ENCODE measurements at places on chromosomes 5 and 9. TPM values are rescaled to one million over a fixed set of nuclear protein-coding genes. Genes with fewer than 3 reads are reported as not detected.

Gene IFNA13
- total RNA-seq = not detected

Gene ORM2
- not detected for total RNA-seq

Gene MXD3
- total RNA-seq = 5.8 TPM

Gene G3BP1
- total RNA-seq = 124 TPM

Gene BAAT
- total RNA-seq = 0.05 TPM
